ENCODE measurements at places on chromosomes 7 and 10.

DNA sequence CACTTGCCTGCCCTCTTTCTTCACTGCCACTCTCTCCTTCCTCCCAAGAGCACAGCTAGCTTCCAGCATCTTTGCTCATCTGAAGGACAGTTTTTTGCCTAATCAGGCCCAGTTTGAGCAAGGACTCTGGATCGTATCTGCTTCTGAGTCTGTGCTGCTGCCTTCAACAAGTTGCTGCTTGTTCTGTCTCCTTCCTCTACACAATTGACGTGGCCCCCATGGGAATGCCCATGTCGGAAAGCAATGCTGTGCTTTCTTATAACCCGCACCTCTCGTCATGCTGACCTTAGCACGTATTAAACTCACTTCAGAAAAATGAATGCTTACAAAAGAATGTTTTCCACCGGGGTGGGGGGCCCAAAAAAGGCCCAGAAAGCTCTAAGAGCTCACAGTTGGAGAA is 324.7 kb upstream of the C7orf33 start:
- no peak for DNase-seq

DNA sequence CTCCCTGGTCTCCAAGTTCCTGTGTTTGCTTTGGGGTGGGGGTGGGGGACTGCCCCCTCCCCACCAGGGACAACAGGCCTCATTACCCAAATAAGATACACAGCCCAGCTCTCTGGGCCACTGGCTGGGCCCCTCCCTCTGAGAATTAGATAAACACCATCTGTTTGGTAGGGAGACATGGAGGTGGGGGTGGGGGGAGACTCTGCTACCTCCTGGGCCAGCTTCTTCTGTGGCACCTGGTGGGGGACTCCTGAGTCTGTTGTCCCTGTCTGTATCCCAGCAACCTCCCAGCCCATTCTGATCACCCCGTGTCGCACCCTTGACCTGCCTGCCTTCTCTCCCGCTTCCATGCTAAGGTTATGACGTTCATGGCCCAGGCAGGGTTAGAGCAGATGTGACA is 5.8 kb downstream of the MLXIPL start:
- DNase-seq = no peak

DNA sequence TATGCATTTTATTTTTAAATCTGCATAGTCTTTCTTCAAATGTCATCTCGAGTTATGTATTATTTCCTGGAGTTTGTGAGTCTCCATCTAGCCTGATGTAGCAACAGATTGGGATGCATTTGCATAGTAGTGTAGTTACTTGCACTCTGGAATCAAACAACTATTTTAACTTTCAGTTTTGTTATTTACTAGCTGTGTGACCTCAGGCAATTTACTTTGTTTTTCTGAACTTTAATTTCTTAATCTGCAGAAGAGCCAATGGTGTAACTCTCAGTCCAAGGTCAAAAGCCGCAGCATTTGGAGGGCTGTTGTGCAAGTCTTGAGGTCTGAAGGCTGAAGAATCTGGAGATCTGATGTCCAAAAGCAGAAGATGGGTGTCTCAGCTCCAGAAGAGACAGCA is 175.8 kb upstream of the SORCS1 start:
- no peak for DNase-seq

GRCh38 chr7:108280136-108280535 is 150.0 kb upstream of the LAMB4 start:
- DNase-seq = no peak

DNA sequence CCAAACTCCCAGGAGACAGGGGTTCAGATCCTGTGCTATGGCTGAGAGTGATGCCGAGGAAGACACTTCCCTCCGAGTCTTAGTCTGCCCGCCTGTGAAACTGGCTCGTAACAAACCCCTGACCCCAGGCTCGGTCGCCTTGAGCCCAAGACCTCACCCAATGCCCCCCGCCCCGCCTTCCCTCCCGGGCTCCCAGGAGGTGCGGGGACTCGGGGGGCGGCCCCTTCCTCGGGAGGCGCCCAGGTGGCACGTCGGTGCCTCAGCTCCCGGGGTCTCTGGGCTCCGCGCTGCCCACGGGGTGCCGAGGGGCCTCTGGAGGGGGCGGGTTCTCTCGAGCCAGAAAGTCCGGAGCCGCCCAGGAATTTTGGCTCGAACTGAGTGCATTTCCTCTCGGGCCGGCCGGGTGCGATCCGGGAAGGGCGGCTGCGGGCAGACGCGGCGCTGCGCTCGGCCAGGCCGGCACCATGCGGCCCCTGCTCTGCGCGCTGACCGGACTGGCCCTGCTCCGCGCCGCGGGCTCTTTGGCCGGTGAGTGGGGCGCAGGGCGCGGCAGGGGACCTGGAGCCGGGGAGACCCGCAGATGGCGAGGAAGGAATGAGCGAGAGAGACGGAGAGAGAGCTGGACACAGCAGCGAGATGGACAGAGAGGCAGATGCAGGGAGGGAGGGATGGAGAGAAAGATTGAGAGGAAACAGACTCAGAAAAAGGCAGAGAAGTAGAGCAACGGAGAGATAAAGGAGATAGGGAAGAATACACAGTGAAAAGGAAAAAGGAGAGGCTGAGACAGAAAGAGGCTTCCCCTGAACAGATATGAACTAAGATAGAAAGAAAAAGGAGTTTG is at the start of gene PLAC9:
Gene PLAC9, plus strand, starts transcription at position 432 of the 841 bp plus-strand sequence. Its CDS starts 33 bp downstream, at position 465.
- DNase-seq = no peak

GRCh38 chr7:158910254-158911053 is 54.1 kb downstream of the DYNC2I1 start:
- no peak for DNase-seq

DNA sequence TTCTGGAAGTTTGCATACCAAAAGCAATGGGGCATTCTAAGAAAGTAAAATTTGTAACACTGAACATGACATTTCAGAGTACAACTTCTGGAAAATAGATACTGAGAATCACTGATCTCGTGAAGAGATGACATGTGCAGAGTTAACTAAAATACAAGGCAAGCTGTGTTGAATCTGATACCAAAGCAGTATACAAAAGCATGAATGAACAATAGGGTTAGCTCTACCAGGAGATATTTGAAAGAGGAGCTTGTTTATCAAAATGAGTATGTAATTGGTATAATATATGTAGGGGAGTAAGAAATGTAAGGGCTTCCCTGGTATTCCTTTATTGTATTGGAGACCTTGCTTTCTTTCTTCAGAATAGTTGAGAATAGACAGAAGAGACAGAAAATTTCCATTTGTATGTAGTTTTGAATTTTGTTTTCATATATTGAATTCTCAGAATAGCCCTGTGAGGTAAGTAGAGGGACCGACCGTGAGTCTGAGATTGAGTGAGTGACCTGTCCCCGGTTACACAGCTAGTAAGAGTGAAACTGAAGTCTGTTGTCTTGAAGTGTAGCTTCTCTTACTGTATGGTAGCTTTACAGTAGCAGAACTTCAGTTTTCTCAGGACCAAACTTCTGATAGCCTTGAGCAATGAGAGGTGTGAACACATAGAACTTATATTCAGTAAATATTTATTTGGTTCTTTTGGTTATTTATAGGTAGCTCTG is 5.0 kb downstream of the HBP1 start:
- no peak for DNase-seq

DNA sequence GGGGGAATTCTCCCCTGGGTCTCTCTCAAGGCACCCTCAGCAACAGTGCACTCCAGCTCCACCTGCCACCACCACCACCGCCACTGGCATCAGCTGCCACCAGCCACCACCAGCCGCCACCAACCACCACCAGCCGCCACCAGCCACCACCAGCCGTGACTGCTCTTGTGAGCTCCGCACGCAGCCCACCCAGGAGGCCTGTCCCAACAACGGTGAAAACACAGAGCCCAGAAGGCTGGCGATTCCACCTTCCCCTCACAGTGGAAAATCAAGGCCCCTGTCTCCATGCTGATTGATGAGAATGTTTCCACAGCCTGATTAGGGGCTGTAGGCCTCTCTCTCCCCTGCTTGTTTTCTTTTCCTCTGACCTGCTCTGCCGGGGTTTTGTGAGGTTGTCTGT is 41.1 kb downstream of the COBL start:
- no peak for DNase-seq

GRCh38 chr7:157125376-157126223 is 13.1 kb upstream of the UBE3C start:
- DNase-seq = no peak

GRCh38 chr7:98126311-98127142 is 19.9 kb downstream of the LMTK2 start:
- DNase-seq = no peak

DNA sequence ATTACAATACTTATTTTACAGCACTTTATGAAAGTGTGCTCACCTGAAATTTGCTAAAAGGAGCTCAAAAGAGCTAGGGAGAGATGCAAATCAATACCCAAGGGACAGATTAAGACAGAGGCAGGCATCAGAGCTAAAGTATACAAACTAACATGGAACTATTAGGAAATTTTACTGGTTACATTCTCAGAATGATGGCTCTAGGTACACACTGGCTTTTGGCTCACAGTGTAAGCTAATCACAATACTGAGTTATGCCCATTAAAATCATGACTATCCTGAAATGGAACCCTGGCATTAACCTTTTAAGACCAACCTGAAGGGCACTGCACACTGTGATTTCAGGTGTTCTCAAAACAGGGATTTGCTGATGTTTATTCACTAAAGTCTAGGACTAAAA is 98.1 kb downstream of the NT5C2 start:
- no peak for DNase-seq

DNA sequence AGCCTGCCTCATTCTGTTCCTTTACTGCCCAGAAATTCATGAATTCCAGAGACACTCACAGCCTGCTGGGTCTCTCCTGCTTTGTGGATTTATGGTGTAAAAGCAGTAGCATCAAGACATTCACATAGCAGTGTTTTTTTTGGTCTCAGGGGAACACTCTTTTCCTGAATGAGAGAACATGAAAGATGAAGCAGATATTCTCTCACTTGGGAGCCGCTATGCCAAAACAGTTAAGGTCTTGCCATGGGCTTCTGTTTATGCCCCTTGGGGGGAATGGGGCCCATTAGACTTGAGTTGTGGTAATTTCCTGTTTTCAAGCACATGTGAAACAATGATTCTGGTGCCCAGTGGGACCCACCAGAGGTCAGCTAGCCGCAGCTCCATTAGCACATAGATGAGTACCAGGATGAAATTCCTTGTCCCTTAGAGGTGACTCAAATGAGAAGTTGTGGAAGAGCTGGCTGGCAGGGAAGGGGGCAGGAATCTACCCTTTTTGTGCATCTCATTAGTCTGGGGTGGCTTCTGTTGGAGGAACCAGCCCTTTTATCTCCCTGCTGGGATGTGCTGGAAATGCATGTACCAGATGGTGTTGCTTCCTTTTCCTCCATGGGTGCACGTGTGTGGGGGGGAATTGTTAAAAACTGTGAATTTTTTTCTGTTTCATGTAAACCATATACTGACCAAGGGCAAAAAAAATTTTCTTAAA is 13.3 kb downstream of the BMPER start:
- DNase-seq = no peak

DNA sequence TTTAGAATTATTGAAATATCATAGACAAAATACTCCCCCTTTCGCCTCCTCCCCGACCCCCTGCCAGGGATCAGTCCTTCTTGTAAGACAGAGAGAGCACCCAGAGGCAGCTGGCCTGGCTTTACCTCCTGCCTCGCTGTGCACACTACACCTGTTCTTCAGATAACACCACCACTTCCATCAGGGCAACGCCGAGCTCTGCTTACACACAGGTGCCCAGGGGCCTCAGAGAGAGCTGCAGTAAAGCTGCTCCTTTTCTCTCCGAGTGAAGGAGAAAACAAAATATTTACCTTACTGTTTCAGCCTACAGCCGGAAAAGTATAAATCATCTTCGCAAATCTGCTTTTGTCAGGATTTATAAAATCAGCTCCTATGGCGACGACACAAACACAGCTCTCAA is 80.7 kb downstream of the HIPK2 start:
- DNase-seq = no peak

GRCh38 chr7:79806161-79806734 is 328.4 kb upstream of the GNAI1 start:
- no peak for DNase-seq

DNA sequence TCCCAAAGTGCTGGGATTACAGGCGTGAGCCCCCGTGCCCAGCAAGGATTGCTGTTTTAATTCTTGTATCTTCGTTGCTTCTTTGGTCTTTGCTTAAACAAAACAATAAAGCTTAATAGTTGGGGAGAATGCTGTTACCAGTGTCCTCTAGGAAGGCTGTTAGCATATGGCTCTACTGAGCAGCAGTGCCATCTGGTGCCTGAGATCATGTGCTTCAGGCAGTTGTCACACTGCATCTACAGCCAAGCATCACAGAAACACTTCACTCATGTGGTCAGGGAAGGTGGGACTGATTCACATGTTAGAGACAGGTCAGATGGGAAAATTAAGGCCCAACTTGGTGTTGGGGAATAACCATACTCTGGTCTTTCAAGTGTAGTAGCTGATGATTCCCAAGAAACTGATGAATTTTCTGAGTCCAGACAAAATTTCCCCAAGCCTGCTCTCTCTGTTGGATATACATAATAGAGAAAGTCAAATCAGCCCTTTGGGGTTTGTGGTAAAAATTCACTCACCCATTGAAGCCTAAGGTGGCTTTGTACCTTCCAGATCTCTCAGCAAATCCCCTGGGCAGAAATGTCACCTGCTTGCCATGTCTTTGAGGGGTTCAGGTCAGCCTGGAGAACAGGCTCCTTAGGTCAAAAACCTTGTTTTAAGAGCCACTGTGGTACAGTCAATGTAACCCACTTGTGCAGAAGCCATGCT is 28.4 kb downstream of the UBE2D4 start:
- no peak for DNase-seq

DNA sequence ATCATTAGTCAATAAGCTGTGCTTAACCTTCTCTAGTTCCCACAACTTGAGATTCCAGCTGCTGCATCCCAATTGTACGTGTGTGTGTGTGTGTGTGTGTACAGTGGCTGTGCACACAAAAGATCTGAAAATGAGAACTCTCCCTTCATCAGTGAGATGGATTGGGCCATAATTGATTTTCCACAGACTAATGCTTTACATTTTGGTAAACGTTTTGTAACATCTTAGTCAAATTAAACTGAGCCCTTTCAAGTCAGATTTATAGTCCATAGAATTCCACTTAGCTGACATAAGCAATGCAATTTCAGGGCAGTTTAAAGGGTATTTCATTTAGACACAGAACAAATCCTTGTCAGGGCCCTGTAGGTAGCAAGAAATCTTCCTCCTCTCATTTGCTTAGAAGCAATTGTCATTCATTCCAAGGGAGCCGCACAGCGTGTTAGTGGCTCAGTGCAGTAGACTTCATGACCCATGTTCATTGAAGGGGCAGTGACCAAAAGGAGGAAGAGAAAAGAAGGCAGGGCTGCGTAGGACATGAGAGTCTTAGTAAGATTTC is 1123.5 kb upstream of the AUTS2 start:
- no peak for DNase-seq

DNA sequence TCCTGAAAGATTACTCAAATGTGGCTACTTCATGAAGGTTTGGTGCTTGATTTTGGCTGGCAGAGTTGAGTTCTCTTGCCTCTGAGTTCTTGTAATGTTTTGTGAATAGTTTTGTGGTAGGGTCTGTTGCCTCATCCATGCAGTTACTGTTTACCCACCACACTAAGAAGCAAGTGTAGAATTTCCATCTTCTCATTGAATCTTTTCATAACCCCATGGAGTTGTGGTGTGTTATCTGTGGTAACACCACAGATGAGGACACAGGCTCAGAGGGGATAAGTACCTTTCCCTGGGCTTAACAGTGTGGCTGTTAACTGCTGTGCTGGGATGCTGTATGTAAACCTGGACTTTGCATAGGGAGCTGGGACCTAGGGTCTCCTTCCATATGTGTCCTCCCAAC is 186.3 kb downstream of the CAMK1D start:
- DNase-seq = no peak

- DNase-seq = no peak
Observed at GRCh38 chr10:132836832-132837540, 51.0 kb upstream of the NKX6-2 start.

All from effector memory CD4-positive, alpha-beta T cell (primary cell).